Dermis microvascular lymphatic vessel endothelial cell (primary cell): ENCODE measurements at places on chromosomes 11 and 22. TPM values are rescaled to one million over a fixed set of nuclear protein-coding genes. Genes with fewer than 3 reads are reported as not detected.

The C11orf16 gene
- not detected in 2 replicates for total RNA-seq

The HIRA gene
- total RNA-seq, result 14.8 and 19.2 TPM in 2 replicates

The ALX4 gene
- total RNA-seq, result not detected in 2 replicates

The LDLRAD3 gene
- total RNA-seq, result 4.5 and 9.1 TPM in 2 replicates

The SLC25A22 gene
- 4.0 and 7.7 TPM in 2 replicates for total RNA-seq

The TNNT3 gene
- total RNA-seq, result not detected in 2 replicates

The ST14 gene
- under 0.01 and 0.13 TPM in 2 replicates for total RNA-seq

The PLAAT3 gene
- total RNA-seq, result 66.6 and 77.4 TPM in 2 replicates

The OR52E8 gene
- total RNA-seq, result not detected in 2 replicates

The RAB39A gene
- 0.13 TPM in 1 of 2 replicates, not detected in the other for total RNA-seq

The C11orf68 gene
- 12.3 and 19.8 TPM in 2 replicates for total RNA-seq

The NOL12 gene
- 15.9 and 17.6 TPM in 2 replicates for total RNA-seq

The CHORDC1 gene
- 21.1 and 23.4 TPM in 2 replicates for total RNA-seq

The LRRC51 gene
- total RNA-seq, result 3.2 and 4.2 TPM in 2 replicates

The SMC1B gene
- under 0.01 TPM in 2 replicates for total RNA-seq

The OR5B21 gene
- not detected in 2 replicates for total RNA-seq

The CSNK1E gene
- total RNA-seq, result 78.7 and 112 TPM in 2 replicates

The MMP27 gene
- total RNA-seq, result not detected in 2 replicates

The PANX3 gene
- total RNA-seq, result not detected in 2 replicates

The RAG2 gene
- total RNA-seq, result not detected in 2 replicates

The TSGA10IP gene
- total RNA-seq, result not detected in 2 replicates

The GRAP2 gene
- not detected in 2 replicates for total RNA-seq

The RCOR2 gene
- 0.13 TPM in 2 replicates for total RNA-seq

The DDX25 gene
- under 0.01 TPM in 1 of 2 replicates, not detected in the other for total RNA-seq

The LARGE2 gene
- total RNA-seq, result not detected in 2 replicates

The DNAJC24 gene
- 8.6 and 9.6 TPM in 2 replicates for total RNA-seq

The OR6T1 gene
- total RNA-seq, result not detected in 2 replicates

The DEAF1 gene
- total RNA-seq, result 30.9 and 37.6 TPM in 2 replicates

The OR51B5 gene
- total RNA-seq, result not detected in 2 replicates

The CD6 gene
- total RNA-seq, result 0.13 TPM in 1 of 2 replicates, not detected in the other

The KRTAP5-9 gene
- total RNA-seq, result not detected in 2 replicates

The OSBP2 gene
- total RNA-seq, result 16.6 and 19.4 TPM in 2 replicates
